Activated T-helper 2 cell treated with anti-CD3 and anti-CD28 coated beads, Interferon-gamma antibody, Interleukin-2, Interleukin-4, amounts not matched to agents 10 μg/mL and 5 μg/mL and 100 μg/mL, durations not matched to agents 14 hours and 24 hours and 36 hours (primary cell): ENCODE measurements at places on chromosomes 2 and 18. TPM values are rescaled to one million over a fixed set of nuclear protein-coding genes. Genes with fewer than 3 reads are reported as not detected.

- no peaks in the 10 kb centered on the region for H3K36me3 ChIP-seq
- H3K4me1 ChIP-seq: peaks cover 2% of the 10 kb centered on the region
- H3K27me3 ChIP-seq: no peaks in the 10 kb centered on the region
- H3K27ac ChIP-seq: no peak overlapping the region
These were observed 65.9 kb upstream of the CAVIN2 start for GRCh38 chr2:191912764-191913163.

DNA sequence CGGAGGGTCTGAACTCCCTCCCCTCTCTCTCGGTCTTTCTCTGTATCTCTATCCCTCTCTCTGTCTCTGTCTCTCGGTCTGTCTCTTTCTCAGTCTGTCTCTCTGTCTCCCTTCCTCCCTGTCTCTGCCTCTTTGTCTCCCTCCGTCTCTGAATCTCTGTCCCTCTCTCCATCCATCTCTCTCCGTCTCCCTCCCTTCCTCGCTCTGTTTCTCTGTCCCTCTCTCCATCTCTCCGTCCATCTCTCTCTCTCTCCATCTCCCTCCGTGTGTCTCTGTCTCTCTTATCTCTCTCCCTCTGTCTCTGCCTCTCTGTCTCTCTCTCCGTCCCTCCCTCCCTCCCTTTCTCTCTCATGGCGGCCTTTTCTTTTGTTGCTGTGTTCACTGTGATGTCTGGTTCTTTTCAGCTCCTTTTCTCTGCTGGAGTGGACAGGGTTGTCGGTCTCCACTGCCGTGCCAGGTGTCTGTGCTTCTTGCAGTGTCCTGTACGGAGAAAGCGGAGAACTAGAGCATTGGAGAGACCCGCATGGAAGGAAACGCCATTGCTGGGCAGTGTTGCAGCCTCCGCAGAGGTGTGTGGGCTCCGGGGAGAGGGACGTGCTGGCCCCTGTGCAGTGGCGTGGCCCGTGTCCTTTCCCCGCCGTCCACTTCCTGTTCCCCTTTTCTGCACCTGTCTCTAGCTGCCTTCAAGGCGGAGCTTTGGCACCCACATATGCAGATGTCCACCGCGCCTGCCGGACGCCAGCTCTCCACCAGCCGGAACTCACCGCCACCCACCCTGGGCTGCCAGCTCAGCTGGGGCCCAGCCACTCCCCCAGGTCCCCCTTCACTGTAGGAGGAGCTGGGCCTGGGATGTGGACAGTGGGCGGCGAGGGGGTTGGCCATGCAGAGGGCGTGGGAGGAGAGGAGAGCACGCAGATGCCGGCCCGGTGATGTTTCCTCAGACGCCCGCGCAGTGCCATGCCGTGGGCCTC, 113.1 kb downstream of the NFATC1 start:
- peaks cover 64% of the 10 kb centered on the region for H3K36me3 ChIP-seq
- H3K4me3 ChIP-seq: no peak overlapping the region
- H3K4me1 ChIP-seq: peaks cover 32% of the 10 kb centered on the region
- peak overlapping the region; percentile 66 for H3K27ac ChIP-seq
- no peaks in the 10 kb centered on the region for H3K27me3 ChIP-seq

- no peaks in the 10 kb centered on the region for H3K36me3 ChIP-seq
- H3K4me1 ChIP-seq: peaks cover 68% of the 10 kb centered on the region
- no peak overlapping the region for H3K27ac ChIP-seq
- no peak for DNase-seq
- no peaks in the 10 kb centered on the region for H3K27me3 ChIP-seq
- no peak overlapping the region for H3K4me3 ChIP-seq
These were observed 14.6 kb upstream of the HNRNPLL start for GRCh38 chr2:38617301-38617700.

GRCh38 chr2:159922563-159922962, 124.6 kb upstream of the CD302 start:
- H3K36me3 ChIP-seq: no peaks in the 10 kb centered on the region
- H3K27ac ChIP-seq: peak overlapping the region; percentile 16
- no peak overlapping the region for H3K4me3 ChIP-seq
- peaks cover 29% of the 10 kb centered on the region for H3K4me1 ChIP-seq
- DNase-seq: no peak

DNA sequence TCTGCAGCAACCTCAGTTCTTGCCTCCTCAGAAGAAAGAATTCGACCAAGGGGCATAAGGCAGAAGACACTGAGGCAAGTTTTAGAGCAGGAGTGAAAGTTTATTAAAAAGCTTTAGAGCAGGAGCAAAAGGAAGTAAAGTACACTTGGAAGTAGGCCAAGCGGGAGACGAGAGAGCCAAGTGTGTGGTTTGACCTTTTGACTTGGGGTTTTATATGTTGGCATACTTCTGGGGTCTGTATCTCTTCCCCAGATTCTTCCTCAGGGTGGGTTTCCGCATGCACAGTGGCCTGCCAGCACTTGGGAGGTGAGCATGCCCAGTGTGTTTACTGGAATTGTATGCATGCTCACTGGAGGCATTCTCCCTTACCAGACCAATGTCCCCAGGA, 59.3 kb upstream of the ANKRD44 start:
- H3K4me3 ChIP-seq: no peak overlapping the region
- H3K27me3 ChIP-seq: no peaks in the 10 kb centered on the region
- DNase-seq: no peak
- no peak overlapping the region for H3K27ac ChIP-seq
- no peaks in the 10 kb centered on the region for H3K36me3 ChIP-seq
- H3K4me1 ChIP-seq: peaks cover 9% of the 10 kb centered on the region

DNA sequence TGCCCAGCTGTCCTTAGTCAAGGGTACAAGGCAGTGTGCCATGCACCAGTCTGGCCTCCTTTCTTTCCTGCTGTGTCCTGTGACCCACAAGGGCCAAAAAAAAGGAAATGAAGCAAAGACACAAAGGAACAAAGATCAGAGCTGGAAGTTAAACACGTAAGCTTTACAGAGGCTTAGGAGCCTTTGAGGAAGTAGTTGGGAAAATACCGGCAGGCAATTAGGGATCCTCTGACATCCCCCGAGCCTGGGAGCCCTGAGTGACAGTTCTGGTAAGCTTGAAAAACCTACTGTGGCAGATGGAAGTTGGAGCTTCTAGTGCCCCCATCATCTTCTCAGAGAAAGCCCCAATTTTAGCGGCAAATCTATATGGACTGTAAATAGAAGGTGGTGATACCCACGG, 78.5 kb downstream of the SPRED2 start:
- H3K4me3 ChIP-seq: no peak overlapping the region
- H3K27me3 ChIP-seq: peaks cover 16% of the 10 kb centered on the region
- DNase-seq: no peak
- no peaks in the 10 kb centered on the region for H3K36me3 ChIP-seq

DNA sequence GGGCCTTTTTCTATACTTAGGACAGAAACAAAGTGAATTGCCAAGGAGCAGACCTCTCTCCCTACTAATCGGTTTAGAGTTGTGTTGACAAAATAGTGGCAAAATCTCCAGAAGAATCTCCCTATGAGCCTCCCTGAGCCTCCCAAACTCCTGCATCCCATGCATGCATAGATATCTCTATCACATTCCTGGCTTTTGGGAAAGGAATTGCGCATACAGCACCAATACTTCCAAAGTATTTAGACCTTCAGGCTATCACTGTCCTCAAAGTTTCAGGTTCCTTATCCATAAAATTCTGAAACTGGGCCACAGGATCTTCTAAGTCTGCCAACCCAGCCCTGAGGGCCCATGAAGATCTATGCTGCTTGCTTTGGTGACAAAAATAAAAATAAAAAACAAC, 152.1 kb downstream of the SLC8A1 start:
- H3K36me3 ChIP-seq: no peaks in the 10 kb centered on the region
- H3K27me3 ChIP-seq: no peaks in the 10 kb centered on the region
- DNase-seq: no peak
- H3K4me3 ChIP-seq: no peak overlapping the region
- no peak overlapping the region for H3K27ac ChIP-seq

DNA sequence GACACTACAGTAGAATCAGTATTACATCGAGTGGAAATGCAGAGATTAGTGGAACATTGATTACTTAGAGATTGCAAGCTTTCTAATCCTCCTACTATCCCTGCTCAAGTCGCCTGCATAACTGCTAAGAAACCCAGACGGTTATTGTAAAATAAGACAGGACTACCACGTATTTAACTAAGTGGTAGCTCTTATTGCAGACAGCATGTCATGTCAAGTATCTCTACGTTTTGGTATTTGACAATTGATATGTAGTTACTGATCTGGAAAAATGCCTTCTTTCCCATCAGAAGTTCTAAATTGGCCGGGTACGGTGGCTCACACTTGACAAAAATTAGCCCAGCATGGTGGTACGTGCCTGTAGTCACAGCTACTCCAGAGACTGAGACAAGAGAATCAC, 404.1 kb downstream of the CBLN2 start:
- H3K36me3 ChIP-seq: no peaks in the 10 kb centered on the region
- no peak for DNase-seq
- H3K27me3 ChIP-seq: no peaks in the 10 kb centered on the region

GRCh38 chr2:219665926-219666325, 38.5 kb downstream of the SLC4A3 start:
- H3K4me1 ChIP-seq: no peaks in the 10 kb centered on the region
- H3K36me3 ChIP-seq: no peaks in the 10 kb centered on the region
- no peak overlapping the region for H3K27ac ChIP-seq
- H3K27me3 ChIP-seq: peaks cover 7% of the 10 kb centered on the region
- no peak for DNase-seq
- no peak overlapping the region for H3K4me3 ChIP-seq

- H3K4me3 ChIP-seq: no peak overlapping the region
- H3K27ac ChIP-seq: no peak overlapping the region
- H3K27me3 ChIP-seq: peaks cover 8% of the 10 kb centered on the region
- peaks cover 2% of the 10 kb centered on the region for H3K4me1 ChIP-seq
These were observed 56.5 kb upstream of the PXDN start for GRCh38 chr2:1800716-1801388.

GRCh38 chr18:74128159-74128558, 19.5 kb downstream of the FBXO15 start:
- H3K27me3 ChIP-seq: peaks cover 13% of the 10 kb centered on the region
- H3K4me1 ChIP-seq: peaks cover 4% of the 10 kb centered on the region
- DNase-seq: no peak
- H3K36me3 ChIP-seq: no peaks in the 10 kb centered on the region
- no peak overlapping the region for H3K27ac ChIP-seq

DNA sequence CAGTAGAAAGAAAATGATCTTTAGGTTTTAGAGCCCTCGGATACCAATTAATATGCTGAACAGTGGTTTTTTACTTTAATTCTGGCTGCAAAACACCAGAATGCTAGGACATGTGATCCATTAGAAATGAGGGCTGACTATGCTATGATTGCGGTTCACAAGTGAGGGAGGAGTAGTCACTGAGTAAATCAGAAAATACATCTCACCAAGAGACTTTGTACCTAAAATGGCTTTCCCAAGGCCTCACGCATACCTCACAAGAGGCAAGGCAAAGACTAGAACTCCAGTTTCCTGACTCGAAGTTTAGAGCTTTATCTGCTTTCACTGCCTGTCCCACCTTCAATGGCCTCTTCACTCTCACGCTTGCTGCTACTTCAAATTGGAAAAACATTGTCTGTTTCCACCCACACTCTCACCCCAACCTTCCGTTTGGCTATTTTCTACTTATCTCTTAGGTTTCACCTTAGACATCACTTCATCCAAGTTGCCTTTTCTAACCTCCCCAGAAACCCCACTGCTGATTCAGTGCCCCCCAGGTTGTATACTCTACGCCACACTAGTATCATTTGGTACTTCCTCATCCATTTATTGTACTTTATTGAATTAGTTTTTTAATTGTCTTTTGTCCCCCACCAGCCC, 5.1 kb upstream of the MBD2 start:
- H3K4me1 ChIP-seq: peaks cover 20% of the 10 kb centered on the region
- H3K27me3 ChIP-seq: peaks cover 3% of the 10 kb centered on the region
- no peak for DNase-seq
- no peak overlapping the region for H3K4me3 ChIP-seq
- peak overlapping the region; percentile 71 for H3K27ac ChIP-seq

GRCh38 chr2:219908538-219908937, 281.1 kb downstream of the SLC4A3 start:
- H3K27ac ChIP-seq: no peak overlapping the region
- H3K27me3 ChIP-seq: no peaks in the 10 kb centered on the region
- no peak for DNase-seq
- no peak overlapping the region for H3K4me3 ChIP-seq
- H3K4me1 ChIP-seq: no peaks in the 10 kb centered on the region

DNA sequence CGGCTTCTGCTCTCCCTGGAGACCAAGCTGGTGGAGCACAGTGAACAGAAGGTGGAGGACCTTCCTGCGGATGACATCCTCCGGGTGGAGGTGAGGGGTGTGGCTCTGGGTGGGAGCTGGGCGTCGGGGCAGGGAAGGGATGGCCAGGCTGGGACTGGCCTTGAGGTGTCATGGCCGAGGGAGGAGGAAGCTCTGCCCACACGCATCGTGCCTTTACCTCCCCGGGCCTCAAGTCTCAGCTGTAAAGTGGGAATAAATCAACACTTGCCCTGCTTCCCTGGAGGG, 98.2 kb downstream of the DYSF start:
- no peak for DNase-seq
- H3K27ac ChIP-seq: no peak overlapping the region
- no peaks in the 10 kb centered on the region for H3K27me3 ChIP-seq
- no peaks in the 10 kb centered on the region for H3K36me3 ChIP-seq
- no peak overlapping the region for H3K4me3 ChIP-seq

The TUBA4B gene
- total RNA-seq: not detected in 2 replicates

The SLC38A11 gene
- total RNA-seq: not detected in 2 replicates

The SERPINB7 gene
- total RNA-seq: not detected in 2 replicates

The LTBP1 gene
- total RNA-seq: 0.34 and 0.82 TPM in 2 replicates

The WDR12 gene
- 128 and 139 TPM in 2 replicates for total RNA-seq

The GATA6 gene
- not detected in 2 replicates for total RNA-seq

The TCF23 gene
- total RNA-seq: not detected in 2 replicates

The PROKR1 gene
- total RNA-seq: not detected in 2 replicates

The LCT gene
- total RNA-seq: 0.53 and 0.55 TPM in 2 replicates

The CCDC148 gene
- total RNA-seq: not detected in 2 replicates

The EMX1 gene
- total RNA-seq: not detected in 2 replicates

The GKN2 gene
- total RNA-seq: not detected in 2 replicates
